Stimulated activated CD8-positive, alpha-beta memory T cell treated with anti-CD3 and anti-CD28 coated beads, Interleukin-4, amount 100 ng/mL, for 1 hour (primary cell): ENCODE measurements at places on chromosomes 2 and 18.

DNA sequence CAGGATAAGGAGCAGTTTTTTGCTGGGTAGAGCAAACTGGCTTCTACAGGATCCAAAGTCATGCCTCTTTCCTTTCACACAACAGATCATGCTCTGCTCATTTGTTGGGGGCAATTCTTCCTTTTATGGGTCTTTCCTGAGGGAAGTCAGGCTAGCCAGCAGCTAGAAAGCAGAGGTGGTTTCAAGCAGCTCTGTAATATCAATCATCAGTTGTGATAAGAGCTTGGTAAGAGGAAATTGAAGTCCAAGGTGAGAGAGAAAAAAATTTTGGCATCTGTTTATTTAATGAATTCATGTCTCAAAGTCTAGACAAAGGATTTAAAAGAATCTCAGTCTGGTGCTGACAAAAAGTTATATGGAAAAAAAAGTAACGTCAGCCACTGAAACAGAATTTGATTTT, 6.2 kb downstream of the TMEM87B start:
- DNase-seq = no peak

DNA sequence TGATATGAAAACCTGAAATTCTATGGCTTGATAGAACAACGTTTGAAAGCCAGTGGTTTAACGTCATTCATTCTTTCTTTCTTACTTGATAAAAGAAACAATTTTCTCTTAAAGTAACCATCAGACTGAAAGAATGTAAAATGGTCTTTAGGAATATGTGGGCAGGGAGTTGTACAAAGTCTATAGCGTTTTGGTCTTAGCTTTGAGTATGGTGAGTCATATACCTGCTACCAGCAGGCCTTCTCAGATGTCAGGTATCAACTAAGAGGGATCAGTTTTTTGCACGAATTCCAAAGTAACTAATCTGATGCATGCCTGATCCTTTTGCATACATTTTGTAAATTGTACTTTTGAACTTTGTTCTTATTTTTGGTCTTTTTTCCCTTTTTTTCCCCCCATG, 101.5 kb upstream of the DSEL start:
- DNase-seq = no peak

- DNase-seq = no peak
Measured at GRCh38 chr2:126877861-126878565, 20.7 kb upstream of the TEX51 start.

DNA sequence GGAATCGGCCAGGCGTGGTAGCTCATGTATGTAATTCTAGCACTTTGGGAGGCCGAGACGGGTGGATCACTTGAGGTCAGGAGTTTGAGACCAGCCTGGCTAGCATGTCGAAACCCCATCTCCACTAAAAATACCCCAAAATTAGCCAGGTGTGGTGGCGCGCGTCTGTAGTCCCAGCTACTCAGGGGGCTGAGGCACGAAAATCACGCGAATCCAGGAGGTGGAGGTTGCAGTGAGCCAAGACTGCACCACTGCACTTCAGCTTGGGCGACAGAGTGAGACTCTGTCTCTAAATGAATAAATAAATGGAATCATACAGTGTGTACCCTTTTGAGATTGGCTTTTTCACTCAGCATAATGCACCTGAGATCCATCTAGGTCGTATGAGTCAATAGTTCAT, 19.4 kb upstream of the TTC39C start:
- no peak for DNase-seq

DNA sequence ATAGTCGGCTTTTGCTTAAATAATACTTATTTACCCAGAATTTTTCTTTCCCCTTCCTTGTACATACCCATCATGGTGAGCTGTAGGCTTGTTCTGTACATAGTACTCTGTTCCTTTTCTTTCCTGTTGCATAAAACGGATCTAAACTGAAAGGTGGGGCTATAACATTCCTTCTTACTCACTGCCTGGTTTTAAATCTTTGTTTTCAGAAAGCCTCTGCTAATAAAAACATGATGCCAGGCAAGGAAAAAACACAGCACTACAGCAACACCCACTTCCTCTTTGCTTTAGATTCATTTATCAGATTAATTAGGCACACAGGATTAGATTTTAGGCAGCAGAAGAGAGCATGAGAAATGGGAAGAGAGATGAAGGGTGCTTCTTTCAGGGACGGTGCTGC, 19.6 kb upstream of the STON1 start:
- no peak for DNase-seq

- DNase-seq = no peak
Measured at GRCh38 chr2:83844490-83844889, 614.6 kb downstream of the SUCLG1 start.

GRCh38 chr2:141027221-141027620, 1103.6 kb downstream of the LRP1B start:
- DNase-seq = no peak

DNA sequence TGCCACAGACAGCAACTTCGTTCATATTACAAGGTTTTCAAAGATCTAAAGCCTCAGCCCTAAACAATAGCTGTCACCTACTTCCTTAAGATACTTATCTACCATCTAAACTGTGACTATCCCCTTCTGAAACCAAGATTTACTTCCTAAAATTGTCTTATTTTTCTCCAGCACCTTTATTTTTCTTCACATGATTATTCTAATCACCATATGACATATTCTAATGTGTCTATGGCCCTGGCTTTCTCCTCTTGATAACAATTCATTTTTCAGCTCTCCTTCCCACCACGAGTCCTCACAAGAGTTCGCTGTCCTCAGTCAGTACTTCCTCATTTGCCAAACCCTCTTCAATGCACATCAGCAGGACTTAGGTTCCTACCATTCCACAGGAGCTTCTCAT, 53.9 kb downstream of the RTTN start:
- DNase-seq = no peak

- no peak for DNase-seq
Measured at GRCh38 chr2:1690056-1690775, 54.1 kb downstream of the PXDN start.

DNA sequence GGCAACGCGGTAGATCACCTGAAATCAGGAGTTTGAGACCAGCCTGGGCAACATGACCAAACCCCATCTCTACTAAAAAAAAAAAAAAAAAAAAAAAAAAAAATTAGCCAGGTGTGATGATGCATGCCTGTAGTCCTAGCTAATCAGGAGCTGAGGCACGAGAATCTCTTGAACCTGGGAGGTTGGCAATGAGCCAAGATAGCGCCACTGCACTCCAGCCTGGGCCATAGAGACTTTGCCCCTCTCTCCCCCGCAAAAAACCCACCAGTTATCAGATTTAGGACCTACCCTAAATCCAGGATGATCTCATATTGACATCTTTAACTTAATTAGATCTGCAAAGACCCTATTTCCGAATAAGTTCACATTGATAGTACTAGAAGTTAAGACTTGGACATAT, 29.2 kb upstream of the LDAH start:
- no peak for DNase-seq

GRCh38 chr18:36501100-36501499, 203.6 kb downstream of the FHOD3 start:
- DNase-seq = no peak

GRCh38 chr2:3641181-3641580, 16.8 kb upstream of the ALLC start:
- no peak for DNase-seq

- no peak for DNase-seq
Measured at GRCh38 chr2:131140581-131140980, 35.4 kb downstream of the PLEKHB2 start.

DNA sequence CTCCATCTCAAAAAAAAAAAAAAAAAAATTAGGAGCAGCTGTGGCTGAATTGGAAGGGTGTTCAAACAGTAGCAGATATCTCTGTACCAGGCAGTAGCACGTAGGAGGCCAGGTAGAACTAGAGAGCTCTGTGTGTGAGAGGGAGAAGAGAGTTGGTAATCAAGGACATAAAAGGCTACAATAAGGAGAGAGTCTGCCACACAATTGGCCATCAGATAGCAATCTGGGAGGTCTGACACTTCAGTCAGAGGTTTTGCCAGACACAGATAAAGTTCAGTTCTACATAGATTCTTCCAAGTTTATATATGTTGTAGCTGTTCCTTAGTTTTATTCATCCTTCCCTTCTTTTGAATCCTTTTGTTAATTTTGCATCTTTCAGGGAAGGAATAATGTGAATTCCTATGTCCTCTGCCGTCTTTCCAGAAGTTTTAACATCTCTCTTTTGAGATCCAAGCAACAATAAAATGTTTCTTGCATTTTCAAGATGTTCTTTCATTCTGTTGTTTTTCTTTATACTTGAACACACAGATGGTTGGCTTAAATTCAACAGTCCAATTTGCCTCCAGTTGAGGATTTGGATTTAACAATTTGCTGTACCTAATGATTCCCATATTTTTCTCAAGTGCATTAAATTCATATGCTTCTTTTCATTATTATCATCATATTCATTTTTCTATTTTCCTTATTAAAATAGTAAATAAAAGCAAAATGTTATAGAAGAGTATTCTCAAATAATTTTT, 600.3 kb upstream of the GCFC2 start:
- DNase-seq = no peak

- no peak for DNase-seq
Measured at GRCh38 chr2:61660511-61661388, 122.6 kb upstream of the XPO1 start.

GRCh38 chr2:226334981-226335720, 464.5 kb downstream of the IRS1 start:
- DNase-seq = no peak

DNA sequence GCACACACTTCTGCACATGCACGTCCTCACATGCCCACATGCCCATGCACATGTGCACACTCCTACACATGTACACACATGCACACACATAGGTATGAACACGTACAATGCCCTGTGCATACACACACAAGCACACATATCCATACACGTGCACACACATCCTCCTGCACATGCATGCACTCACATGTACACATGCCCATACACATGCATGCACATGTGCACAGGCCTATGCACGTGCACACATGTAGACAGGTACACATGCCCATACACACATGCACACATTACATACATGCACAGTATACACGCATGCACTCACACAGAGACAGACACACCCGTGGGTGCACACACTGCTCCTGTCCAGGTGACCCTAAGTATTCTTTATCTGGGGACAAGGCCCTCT, 34.3 kb downstream of the GPC1 start:
- DNase-seq = no peak

GRCh38 chr2:86753606-86754005, 33.5 kb downstream of the RMND5A start:
- no peak for DNase-seq

DNA sequence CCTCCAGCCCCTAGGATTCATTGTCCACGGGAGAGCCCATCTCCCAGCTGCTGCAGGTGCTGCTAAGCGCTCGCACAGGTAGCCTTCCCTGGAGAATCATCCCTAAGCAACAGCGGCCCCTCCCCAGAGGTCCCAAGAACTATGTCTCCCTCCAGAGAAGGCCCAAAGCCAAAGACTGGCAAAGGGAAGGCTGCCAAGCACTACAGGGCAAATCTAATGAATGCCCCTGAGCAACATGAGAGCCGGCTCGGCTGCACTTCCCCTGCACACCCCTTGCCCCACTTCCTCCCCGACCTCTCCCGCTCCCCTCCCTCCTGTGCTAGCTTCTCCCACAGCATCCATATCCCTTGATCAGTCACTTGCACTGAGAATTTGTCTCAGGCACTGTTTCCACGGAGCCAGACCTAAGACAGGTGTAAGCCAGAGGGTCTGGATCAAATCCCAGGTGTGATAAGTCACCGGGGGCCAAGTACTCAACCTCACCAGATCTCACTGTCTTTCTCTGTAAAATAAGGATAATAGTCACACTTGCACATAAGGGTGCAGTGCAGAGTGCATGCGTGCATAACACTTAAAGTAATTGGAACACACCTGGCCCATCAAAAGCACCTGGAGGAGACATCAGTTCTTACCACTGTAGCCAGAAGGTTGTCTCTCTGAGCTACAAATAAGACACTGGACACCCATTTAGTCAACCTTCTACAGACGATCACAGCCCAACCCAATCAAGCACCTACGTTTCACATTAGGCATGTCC, 20.1 kb upstream of the COL6A3 start:
- no peak for DNase-seq

GRCh38 chr2:19299032-19299431, 59.4 kb downstream of the OSR1 start:
- DNase-seq = no peak

GRCh38 chr2:157443795-157444640, at the start of gene CYTIP:
CYTIP (minus strand) TSS chr2:157444089; CDS start chr2:157444020, 69 bp downstream.
- no peak for DNase-seq

GRCh38 chr2:130963196-130963848, 126.6 kb downstream of the ARHGEF4 start:
- no peak for DNase-seq

GRCh38 chr2:74444498-74445318, 3.0 kb upstream of the RTKN start:
- no peak for DNase-seq

DNA sequence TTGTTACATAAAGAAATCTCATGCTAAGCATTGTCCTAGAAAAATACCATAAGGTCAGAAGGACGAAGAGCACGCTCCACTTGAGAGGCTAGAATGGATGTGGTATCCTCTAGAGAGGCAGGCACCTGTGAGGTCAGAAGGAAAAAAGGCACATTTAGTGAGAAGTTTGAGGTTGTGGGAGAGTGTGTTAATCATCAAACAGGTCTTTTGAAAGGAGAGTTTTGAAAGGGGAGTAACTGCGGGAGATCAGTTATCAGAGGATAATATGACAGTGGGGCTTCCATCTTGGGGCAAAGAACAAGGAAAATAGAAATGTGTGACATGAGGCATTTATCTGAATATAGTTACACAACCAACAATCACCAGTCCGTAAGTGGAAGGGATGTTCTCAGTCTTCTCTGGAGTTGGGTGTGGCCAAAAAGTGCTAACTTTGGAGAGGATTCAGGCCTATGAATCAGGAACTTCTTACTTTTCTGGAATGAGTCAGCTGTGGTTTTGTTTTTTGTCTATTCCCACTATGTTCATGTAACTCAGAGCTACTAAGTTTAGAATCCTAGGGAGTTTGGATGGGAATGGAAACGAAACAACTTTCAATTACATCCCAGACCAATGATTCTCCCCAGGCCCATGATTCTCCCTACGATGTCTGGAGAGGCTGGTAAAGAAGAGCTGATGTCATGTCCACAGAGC, 451.4 kb upstream of the ST6GAL2 start:
- DNase-seq = no peak

GRCh38 chr18:45774065-45774521, 50.1 kb downstream of the SLC14A1 start:
- no peak for DNase-seq

- no peak for DNase-seq
Measured at GRCh38 chr2:8154936-8155335, 526.9 kb upstream of the ID2 start.

- no peak for DNase-seq
Measured at GRCh38 chr2:200127848-200128247, 172.5 kb downstream of the MAIP1 start.

DNA sequence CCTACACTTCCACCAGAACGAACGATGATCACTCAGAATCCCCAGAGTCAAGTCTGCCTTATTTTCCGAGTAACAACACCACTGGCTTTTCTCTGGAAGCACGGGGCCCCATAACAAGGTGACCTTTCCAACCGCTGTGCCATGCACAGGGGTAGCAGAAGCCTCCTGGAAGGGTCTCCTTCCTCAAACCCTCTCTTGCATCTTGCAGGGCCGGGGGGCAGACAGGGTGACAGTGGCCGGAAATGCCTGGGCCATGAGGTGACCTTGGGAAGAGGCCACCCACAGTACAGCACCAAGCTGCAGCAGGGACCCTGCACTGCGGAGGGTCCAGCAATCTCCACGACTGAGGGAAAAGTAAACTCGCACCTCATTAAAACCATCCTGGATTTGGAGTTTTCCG, 108.5 kb downstream of the PXDN start:
- no peak for DNase-seq
